ENCODE measurements at places on chromosomes 3 and 15.

GRCh38 chr15:23532024-23532423, 33.5 kb upstream of the MKRN3 start:
- no peak for DNase-seq

- DNase-seq, result peak; percentile 8
Measured at GRCh38 chr3:66394019-66394752, 106.6 kb downstream of the LRIG1 start.

DNA sequence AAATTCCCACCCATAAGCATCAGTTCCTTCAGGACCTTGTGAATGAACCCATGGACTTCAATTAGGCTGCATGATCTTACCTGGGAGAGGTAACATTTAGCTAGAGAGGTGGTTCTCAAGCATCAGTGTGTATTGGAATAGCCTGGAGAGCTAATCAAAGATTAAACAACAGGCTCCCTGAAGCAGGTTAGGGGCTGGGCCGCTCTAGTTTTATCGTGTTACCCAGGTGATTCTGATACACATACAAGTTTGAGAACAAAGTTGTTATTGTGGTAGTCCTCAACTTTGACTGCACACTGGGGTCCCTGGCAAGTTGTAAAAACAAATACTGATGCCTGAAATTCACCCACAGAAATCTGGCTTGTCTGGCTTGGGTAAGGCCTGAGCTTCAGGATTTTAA, 31.2 kb downstream of the MYH15 start:
- DNase-seq, result no peak

DNA sequence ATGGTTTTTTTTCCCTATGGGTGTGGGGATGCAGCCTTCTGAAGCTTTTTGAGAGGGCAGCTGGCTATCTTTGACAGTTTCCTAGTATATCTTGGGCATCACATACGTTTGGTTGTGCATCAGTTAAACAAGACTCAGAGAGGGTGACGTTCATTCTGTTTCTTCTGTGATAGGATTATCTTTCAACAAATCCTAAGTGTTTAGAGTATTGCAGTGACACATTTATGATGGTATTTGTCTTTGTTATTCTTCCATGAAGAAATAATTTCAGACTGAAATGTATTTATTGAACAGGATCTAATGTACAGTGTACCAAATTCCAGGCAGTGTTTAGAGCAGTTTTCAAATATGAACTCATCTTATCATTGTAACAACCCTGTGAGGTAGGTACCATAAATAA, 114.4 kb downstream of the PLCL2 start:
- no peak for DNase-seq

DNA sequence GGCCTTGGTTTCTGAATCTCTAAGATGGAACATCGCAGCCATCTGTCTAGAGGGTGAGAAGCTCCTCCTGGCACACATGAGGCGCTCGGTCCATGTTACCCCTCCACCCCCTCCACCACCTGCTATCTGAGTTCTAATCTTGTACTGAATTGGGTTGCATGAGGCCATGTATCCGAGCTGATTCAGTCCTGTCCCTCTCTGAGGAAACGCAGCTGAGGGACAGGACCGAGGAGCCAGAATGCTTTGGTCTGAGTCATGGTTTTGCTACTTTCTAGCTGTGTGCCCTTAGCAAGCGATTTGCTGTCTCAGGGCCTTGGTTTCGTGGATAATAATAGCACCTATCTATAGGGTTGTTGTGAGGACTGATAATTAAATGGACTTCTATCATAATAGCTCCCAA, 87.8 kb upstream of the SEC13 start:
- no peak for DNase-seq

DNA sequence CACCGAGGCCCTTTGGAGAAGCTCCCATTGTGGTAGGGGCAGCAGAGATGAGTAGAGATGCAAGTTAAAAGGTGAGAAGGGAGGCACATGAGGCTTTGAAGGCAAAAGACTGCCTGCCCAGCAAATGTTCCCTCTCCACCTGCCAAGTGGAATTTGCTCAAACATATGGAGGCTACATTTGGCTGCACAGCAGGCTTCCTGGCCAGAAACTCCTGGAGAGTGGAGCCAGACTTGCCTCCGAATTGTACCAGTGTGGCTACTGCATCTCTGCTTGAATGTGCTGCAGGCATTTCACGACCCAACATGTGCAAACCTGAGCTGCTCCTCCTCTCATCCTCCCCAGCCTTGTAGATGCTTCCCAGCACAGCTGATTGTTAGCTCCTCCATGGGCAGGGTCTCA, 229.2 kb downstream of the ZNF621 start:
- DNase-seq, result no peak

DNA sequence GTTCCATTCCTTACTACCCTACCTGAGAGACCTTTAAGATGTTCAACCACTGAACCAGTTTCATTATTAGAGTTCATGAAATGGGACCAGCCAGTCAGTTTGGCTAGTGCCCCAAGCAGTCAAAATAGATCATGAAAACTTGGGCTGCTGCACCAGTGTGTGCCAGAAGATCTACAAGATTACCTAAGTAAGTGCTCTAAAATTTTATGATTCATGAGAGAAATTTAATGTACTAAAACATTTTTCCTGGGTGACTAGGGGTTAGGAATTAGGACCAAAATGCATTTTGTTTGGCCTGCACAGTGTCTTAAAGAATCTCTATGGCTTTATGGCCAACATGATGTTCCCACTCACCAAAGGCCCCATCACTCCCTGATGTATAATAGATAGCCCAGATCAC, 214.7 kb downstream of the ATP8B4 start:
- no peak for DNase-seq

- DNase-seq, result no peak
Measured at GRCh38 chr3:73609655-73610054, 15.1 kb downstream of the PDZRN3 start.

DNA sequence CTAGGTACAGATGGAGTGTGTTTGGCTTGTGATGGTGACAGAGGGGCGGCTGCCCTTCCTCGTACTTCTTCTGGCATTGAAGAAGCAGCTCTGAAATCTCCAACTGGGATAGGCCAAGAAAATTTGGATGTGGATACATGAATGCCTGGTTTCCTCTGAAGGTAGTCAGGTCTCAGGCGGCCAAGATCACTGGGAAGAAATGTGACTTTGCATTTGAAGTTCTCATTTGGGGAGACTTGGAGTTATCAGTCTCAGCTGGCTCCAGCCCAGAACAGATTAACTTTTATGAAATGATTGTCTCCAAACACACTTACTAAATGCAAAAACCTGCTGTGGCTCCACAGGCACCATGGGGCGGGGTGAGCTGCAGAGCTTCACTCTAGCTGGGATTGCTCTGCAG, 215.9 kb downstream of the THSD4 start:
- no peak for DNase-seq

GRCh38 chr15:101521591-101521990, 32.1 kb upstream of the PCSK6 start:
- DNase-seq, result no peak
